ENCODE measurements at places on chromosomes 3 and 15.

- DNase-seq, result no peak
Observed at GRCh38 chr3:81105206-81105605, 656.2 kb downstream of the GBE1 start.

GRCh38 chr3:42663581-42664437 is 10.3 kb downstream of the ZBTB47 start:
- DNase-seq, result no peak

GRCh38 chr3:56839784-56840715 is 38.3 kb upstream of the ARHGEF3 start:
- DNase-seq, result no peak

DNA sequence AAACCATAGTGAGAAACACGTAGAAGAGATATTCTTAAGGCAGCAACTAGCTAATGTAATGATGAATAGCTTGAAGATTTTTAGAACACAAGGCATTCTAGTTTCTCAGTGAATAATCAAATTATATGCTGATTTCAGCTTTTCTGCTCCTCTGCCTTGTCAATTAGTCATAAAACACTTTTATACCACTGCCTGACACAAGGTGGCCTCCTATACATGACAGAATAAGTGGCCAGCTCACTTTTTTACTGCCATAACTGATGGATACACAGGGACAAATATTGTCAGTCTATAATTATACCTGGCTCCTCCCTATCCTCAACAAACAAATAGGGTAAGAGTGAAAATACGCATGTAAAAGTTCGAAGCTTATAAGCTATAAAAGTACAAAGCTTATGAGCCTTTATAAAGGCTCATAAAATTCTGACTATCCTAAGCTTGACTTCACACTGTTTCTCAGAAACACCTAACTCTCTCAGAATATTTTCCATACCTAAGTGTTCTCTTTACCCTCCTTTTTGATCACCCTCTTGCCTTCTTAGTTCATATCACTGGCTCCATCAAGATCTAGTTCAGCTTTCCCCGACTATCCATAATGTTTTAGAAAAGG is 81.6 kb downstream of the HERC1 start:
- peak; percentile 71 for DNase-seq

- DNase-seq, result no peak
Observed at GRCh38 chr15:93500155-93500554, 411.1 kb upstream of the RGMA start.

GRCh38 chr3:44554626-44555592 is at the start of gene ZKSCAN7:
Gene ZKSCAN7 (plus strand): TSS chr3:44555193. CDS start chr3:44557048, 1,855 bp downstream.
- DNase-seq, result peak; percentile 78

GRCh38 chr3:60456180-60456579 is 795.1 kb downstream of the FHIT start:
- peak; percentile 25 for DNase-seq

DNA sequence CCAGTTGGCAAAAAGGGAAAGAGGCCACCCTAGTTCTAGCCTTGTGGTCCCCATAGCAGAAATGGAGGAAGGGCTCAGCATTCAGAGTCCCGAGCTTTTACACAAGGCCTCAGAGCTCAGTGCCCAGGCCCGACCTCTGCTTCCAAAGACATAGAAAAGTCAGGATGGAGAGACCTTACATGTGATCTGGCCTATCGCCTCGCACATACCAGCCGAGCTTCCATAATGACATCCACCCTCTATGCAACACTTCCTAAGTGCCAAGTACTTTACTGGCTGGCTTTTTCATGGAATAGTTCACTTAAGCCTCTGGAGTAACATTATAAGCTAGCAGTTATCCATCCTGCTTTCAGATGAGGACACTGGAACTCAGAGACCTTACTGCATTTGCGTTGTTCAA is 275.9 kb downstream of the FAM43A start:
- no peak for DNase-seq

GRCh38 chr3:17642474-17642873 is 100.0 kb downstream of the TBC1D5 start:
- no peak for DNase-seq

DNA sequence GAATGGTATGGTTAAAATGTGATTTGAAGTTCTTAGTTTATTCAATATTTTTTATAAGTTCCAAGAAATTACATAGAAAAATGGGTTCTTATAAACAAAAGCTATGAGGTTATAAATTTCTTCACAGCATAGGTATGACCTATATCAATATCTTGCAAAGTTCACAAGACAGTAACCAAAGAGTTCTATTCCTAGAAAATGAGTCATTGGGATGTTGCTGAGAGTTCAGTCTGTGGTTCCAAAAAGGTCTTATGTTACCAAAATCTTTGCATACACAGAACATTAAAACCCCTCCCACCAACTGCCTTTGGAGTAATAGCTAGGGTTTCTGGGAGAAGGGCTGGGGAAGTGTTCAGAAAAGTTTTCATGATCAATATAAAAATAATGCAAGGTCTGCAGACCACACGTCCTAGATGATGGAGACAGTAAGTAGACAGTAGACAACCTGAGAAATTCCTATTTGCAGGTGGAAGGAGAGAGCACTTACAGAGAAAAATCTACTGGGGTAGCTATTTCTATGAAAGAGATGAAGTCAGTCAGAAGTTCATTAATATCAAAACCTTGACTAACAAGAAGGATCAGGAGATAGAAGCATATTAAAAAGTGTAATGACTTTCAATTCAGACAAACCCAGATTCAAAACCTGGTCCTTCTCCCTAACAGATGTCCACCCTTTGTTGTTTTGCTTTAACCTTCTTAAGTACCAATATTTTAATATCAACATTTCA is 279.3 kb downstream of the KCNH8 start:
- DNase-seq, result no peak

GRCh38 chr15:68578980-68579935 is at the start of gene CORO2B:
Gene CORO2B (plus strand): TSS chr15:68578993. CDS start chr15:68579263, 270 bp downstream.
- DNase-seq, result no peak

DNA sequence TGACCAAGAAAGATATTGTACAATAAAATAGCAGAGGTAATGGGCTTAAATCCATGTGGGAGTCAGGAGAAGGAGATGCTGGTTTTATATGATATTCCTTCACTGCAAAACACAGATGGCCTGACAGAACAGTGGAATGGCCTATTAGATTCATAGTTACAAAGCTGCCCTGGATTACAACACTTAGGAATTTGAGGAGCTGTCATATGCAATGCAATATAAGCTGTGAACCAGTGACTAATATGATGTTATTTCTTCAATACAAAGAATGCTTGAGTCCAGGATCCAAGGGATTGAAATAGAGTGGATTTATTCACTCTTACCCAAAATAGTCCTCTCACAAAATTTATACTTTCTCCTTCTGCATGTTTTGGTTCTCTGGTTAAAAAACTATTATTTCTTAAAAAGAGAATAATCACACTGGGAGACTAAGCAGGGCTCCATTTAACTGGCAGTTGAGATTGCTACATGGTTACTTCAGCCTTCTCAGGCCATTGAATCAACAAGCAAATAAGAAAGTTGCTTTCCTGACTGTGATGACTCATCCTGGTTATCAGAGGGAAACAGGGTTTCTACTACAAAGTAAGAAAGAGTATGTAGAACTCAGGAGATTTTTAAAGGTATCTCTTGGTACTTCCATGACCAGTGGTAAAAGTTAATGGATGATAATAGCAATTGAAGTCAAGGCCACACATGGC is 79.8 kb upstream of the ZPLD1 start:
- DNase-seq, result no peak

DNA sequence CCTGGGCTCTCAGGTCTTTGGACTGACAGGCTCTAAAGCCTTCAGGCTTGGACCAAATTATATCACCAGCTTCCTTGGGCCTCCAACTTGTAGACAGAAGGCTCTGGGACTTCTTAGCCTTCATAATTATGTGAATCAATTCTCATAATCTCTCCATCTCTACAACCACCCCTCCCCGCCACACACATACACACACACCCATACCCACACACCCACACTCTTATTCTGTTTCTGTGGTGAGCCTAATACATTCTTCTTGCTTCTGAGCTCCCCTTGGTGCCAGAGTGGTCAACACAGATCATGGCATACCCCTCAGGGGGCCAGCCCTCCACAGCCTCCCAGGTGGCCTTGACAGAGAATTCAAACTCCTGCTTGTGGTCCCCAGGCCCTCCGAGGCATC is 5.6 kb upstream of the NUP210 start:
- no peak for DNase-seq

GRCh38 chr3:77468626-77469020 is 428.7 kb downstream of the ROBO2 start:
- DNase-seq, result no peak

DNA sequence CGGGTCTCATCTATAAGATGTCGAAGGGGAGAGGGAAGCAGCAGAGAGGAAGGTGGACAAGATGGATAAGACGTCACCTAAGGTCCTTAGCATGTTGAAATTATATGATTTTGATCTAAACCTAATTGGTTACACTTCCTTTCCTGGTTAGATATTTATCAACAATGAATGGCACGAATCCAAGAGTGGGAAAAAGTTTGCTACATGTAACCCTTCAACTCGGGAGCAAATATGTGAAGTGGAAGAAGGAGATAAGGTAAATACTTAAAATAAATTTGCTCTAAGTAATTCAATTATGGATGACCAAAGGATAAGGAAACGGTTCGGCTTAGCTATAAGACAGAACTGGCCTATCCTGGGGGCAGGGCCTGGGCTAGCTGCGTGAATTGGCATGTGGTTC is 5.5 kb downstream of the ALDH1A3 start:
- DNase-seq, result no peak

DNA sequence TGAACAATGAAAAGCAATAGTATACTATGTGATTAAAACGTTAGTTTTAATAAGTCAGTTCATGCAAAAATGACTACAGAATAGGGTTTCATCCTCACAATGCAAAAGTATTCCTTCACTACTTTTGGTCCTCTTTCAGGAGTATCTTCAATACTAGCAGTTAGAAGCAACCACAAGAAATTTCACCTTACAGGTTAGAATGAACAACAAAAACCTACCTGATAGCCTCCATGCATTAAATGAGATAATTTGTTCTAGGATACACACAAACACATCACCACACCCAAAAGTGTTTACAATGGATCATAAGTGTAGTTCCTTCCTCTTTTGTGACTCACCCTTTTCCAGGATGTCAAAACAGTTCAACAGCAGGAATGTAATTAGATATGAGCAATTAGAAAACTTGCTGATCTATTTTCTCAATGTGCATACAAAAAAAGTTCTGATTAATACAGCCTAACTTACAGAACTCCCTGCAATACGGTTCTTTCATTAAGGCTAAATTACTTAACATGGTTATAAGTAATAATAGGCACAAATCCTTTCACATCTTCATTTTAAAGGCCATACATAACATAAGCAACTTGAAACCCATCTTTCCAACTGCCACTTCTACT is 21.6 kb downstream of the UACA start:
- peak; percentile 32 for DNase-seq

DNA sequence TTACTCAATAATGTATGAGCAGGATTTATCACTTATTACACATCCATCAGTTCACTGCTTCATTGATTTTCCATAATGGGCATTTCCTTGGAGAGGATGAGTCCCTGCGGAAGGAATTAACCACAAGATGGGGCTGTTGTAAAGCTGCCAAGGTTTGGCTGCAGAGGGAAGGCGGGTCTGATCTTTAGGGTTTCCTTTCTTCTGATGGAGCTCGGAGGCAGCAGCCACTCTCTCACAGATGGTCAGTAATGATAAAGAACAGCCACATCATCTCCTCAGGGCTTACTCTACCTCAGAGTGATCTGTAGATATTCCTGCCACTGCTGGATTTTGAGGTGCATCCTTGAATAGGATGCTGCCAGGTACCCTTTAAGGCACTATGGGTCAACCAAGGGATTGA is 115.2 kb downstream of the USP13 start:
- DNase-seq, result peak; percentile 57

DNA sequence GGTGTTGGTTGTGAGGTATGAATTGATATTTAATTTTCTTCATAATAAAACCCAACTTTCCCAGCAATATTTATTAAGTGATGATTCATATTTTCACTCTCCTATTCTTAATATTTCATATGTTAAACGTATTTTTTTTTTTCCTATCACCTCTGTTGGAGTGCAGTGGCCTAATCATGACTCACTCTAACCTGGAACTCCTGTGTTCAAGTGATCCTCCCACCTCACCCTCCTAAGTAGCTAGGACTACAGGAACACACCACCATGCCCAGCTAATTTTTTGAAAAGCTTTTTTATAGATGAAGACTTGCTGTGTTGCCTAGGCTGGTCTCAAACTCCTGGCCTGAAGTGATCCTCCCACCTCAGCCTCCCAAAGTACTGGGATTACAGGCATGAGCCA is 8.6 kb downstream of the PARP15 start:
- no peak for DNase-seq

DNA sequence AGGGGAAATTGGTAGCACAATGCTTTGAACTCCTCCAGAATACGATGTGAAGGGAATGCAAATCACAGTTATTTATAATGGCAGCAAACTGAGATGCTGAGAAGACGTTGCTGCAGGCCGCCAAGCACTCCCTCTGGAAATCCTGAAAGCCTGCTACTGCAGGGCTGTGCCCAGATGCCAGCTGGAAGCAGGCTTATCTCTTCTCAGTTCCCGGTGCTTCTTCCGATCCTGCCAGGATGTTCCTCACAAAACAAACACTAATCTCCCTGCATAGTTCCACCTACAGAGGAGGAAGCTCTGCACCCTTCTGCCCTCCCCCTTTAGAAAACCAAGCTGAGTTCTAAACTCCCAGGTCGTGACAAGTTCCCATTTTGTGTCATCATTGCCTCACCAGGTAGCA is 201.7 kb upstream of the BCL6 start:
- no peak for DNase-seq

DNA sequence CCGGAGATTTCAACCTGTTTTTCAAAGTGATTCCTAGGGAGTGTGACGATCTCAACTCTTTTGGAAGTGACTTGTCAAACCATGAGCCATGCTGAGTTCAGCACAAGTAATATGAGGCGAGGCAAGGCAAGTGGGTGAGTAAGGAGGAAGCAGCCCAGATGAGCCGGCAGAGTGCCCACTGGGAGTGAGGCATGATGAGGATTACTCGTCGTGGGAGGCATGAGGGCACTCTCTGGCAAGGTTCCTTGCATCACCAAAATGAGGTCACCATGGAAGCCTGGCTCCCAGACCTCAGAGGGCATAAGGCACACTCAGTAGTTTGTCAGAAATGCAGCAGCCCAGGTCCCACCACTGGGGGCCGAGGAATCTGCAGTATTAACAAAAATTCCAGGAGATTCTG is 636.1 kb downstream of the MAGI1 start:
- DNase-seq, result peak; percentile 54

- DNase-seq, result no peak
Observed at GRCh38 chr3:105532251-105532650, 165.5 kb downstream of the ALCAM start.

DNA sequence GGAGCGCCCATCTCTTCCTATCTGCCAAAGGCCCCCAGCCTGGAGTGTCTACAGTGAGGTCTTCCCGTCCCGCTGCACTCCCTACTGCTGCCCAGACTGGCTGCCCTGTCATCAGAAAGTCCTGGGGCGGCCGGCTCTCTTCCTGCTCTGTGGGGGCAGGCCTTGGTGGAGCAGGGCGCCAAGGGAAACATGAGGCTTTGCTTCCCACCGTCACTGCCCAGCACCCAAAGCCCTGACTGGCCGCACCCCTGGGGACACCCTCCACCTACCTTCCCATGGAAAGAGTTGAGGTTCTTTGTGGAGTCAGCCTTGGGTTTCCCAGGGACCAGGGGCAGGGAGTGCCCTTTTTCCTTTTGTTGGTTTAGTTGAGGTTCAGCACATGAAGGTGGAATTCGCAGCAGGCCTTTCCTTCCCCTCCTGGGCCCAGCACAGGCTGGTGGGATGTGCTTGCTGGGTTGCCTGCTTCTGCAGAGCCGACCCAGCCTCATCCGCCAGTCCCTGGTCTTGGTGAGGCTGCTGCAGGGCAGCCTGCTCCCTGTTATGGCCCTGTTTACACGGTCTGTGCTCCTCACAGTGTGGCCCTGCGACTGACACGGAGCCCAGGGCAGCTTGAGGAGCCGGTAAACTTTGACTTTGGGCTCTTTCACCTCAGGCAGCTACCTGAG is 51.8 kb upstream of the PLXNA1 start:
- no peak for DNase-seq
